Suppressor macrophage treated with lipopolysaccharide for 4 hours (primary cell): ENCODE measurements at places on chromosomes 7 and 10.
A peak's percentile ranks its signal among the peaks of the same experiment; 100 is the strongest.

- no peak for DNase-seq
Observed at GRCh38 chr7:114806590-114807162, 115.2 kb upstream of the MDFIC start.

- no peak for DNase-seq
Observed at GRCh38 chr7:76073335-76073990, 25.6 kb downstream of the MDH2 start.

DNA sequence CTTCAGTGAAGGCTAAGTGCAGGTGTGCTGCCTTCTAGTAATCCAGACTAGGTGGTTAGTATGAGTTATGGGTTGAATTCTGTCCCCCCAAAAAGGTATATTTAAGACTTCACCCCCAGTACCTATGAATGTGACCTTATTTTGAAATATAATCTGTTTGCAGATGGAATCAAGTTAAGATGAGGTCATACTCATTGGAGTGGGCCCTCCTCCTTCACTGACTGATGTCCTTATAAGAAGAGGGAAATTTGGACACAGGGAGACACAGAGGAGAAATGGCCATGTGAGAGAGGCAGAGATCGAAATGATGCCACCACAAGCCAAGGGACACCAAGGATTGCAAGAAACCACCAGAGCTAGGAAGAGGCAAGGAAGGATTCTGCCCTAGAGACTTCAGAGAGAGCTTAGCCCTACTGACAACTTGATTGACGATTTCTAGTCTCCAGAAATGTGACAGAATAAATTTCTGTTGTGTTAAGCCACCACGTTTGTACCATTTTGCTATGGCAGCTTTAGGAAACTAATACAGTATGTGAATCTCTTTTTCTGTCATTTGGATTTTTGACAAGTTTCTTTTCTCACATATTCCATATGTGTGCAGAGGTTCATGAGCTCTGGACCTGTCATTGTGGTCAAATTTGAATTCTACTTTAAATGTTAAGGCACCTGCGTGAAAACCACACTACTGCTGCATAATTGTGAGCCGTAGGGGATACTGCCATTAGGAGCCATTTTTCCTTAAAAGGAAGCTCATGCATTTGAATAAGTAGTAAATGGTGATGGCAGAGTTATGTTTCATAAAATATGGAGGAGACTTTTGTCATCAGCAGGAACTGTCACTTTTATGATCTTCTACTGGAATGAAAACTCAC, 2.6 kb upstream of the RPA3 start:
- no peak for DNase-seq

DNA sequence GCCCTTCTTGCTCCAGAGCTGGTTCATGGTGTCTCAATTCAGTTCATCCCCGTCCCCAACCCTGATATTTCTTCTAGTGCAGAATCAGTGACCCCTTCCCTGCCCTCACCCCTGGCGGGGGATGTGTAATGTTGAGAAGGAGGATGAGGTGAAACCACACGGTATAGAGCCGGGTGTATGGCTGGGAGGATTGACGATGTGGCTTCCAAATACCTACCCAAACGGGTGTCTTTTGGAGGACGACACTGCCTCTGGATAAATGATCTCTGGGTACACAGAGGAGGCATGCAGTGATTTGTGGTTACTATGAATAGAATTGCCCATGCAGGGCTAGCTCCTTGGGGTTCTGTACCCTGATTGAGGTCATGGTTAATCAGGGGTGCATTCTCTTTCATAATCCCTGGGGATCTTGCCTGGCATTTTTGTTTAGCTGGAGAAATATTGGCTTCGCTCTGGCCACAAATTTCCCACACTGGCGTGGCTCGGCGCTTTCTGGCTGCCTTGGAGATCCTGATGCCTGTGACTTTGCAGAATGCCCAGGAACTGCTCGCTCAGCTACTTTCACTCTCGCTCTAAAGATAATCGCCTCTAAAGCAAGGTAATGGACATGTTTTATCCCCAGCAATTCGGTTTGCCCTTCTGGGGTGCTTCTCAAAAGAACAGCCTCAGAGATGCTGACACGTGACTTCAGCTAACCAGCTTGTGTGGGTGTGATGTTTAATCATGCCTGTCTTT, 89.2 kb downstream of the RBM20 start:
- no peak for DNase-seq

GRCh38 chr7:99127636-99128035, 16.3 kb downstream of the SMURF1 start:
- no peak for DNase-seq

GRCh38 chr7:25066253-25066652, 58.8 kb downstream of the CYCS start:
- DNase-seq: no peak

DNA sequence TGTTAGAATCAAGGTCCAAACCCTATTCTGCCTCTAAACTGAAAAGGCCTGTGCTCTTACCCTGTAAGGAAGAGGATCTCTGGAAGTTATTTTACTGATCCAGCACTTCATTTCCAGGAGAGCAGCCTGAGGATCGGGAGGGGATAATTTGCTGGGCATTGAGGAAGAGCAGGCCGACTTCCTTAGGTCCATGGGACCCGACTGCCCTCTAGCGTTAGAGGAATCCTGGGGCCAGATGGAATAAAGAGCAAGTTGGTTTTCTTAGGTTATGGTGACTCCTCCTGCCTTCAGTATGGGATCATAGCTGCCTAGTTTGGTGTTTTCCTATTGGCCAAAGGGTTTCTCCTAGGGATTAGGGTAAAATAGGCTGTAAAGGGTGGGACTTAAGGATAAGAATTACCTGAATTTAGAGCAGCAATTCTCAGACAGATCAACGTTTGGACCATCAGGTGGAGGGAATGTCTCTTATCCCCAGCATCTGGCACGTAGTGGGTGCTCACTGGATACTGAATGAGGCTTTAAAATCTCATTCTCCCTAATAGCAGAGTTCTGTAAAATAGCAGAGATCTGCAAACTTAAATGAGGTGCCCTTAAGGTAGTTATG, 40.0 kb upstream of the SORBS1 start:
- peak; percentile 71 for DNase-seq

DNA sequence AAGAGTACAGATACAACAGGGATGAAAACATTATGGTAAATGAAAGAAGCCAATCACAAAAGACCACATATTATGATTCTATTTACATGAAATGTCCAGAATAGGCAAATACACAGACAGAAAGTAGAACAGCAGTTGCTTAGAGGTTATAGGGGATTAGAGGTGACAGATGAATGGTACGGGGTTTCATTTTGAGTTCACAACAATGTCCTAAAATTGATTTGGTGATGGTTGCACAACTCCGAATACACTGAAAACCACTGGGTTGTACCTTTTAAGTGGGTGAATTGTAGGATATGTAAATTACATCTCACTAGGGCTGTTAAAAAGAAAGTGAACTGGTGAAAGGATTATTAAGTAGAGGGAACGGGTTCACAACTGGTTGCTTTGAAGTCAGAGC, 76.3 kb upstream of the MRLN start:
- DNase-seq: no peak

GRCh38 chr7:138625849-138626230, 75.3 kb downstream of the SVOPL start:
- DNase-seq: no peak

GRCh38 chr10:87723500-87723899, 63.8 kb downstream of the PAPSS2 start:
- DNase-seq: no peak

DNA sequence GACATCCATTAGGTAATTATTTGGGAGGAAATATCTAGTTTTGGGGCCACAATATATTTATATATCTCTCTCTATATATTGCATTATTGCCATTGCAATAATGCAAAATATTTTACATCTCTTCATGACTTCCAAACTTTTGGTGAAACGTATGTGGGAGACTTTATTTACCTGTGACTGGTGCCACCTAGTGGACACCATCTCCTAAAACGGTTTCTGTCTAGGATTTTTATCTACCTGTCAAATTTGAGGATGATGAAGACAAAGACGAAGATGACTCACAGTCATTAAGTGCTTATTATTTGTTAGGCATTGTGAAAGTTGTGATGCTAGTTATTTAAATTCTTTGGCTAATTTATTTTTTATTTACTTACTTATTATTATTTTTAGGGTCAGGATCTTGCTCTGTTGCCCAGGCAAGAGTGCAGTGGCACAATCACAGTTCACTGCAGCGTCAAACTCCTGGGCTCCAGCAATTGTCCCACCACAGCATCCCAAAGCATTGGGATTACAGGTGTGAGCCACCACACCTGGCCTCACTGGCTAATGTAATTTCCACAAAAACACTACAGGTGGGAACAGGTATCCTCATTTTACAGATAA, 18.7 kb upstream of the CBLL1 start:
- peak; percentile 50 for DNase-seq

- no peak for DNase-seq
Observed at GRCh38 chr7:41451826-41452225, 251.1 kb downstream of the INHBA start.

GRCh38 chr10:70889291-70889690, 926 bp upstream of the PCBD1 start:
- DNase-seq: no peak

DNA sequence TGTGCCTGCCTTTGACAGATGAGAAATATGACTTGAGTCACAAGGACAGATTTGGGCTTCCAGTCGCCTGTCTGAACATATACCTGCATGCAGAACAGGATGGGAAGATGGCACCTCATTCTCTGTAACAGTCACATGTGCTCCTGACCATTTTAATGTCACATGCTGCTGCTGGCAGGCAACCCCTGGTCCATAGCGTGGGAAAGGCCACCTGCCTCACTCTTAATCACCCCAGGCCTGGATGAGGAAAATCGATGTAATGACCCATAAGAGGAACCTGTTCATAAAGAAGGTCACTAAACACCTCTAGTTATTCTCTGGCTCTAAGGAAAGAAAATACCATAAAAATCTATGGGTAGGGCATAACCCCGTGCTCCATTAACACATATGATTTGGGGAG, 110.2 kb downstream of the GFRA1 start:
- DNase-seq: no peak

DNA sequence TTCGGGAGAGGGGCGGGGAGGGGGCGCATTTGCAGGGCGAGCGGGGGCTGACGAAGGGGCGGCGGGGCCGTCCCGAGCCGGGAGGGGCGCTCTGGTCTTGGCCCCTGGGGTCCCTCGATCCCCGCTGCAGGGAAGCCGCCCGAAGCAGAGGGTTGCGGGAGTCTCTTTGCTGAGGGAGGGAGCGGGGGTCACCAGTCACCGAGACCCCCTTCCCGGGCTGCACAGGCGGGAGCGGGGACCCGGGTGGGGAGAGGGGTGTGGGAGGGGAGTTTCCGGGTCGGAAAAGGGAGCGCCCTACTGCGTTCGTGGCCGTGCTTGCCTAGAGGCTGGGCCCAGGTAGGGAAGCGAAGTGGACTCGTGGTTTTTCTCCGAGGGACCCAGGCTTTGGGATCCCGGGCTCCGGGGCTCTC, 422 bp downstream of the AP1S1 start:
- DNase-seq: no peak

- DNase-seq: no peak
Observed at GRCh38 chr10:107732045-107732444, 567.5 kb upstream of the SORCS1 start.

DNA sequence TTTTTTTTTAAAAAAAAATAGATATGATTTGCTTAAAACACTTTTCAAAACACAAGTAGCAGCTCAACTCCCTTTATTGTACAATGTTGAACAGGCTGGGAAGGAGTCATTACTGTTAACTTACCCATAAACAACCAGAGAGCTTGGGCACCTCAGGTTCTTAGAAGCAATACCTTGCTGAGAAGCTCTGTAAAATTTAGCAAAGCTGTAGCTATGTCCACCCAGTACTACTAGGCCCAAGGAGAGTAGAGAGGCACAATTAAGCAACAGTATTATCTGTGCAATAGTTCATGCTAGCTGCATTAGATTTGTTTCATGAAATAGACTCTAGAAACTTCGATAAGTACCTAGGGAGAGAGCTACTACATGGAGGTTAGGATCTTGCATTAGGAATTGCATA, 32.0 kb downstream of the SEMA3A start:
- no peak for DNase-seq

DNA sequence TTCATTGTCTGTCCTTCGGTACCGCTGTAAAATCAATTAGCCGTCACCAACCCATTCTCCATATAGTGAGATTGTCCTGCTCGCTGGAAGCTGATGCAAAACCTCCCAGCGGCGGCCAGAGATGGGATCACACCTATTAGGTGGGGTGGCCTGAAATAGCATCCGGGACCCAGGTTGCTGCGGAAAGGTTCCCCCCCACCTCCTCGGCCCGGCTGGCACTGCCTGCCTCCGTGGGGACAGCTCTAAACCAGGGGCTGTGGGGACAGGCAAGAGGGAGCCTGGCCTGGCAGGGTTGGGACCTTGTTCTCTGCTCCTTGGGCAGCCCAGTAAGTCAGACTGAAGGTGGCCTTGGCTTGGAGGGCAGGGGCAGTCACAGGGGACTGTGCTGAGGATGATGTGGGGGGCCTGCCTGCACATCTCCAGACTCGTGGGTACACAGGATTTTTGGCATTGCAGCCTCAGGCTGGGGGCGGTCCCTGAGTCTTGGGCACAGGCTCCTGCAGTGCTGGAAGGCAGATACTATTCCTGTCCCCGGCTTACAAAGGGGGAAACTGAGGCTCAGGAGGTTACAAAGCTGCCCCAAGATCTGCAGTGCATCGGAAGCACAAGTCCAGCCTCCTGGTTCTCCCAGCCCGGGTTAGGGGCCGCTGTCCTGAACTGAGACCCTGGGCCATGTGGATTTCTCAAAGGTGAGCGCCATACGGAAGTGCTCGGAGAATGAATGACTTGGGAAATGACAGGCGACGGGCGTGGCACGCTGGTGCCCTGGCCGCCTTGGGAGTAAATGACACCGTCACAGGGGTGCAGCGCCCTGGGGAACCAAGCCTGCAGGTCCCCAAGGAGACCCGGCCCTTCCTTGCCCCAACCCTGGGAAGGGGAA, 65.6 kb downstream of the UNCX start:
- no peak for DNase-seq

- peak; percentile 45 for DNase-seq
Observed at GRCh38 chr10:104323760-104324201, 14.5 kb downstream of the ITPRIP start.

GRCh38 chr7:12888717-12889116, 201.3 kb downstream of the ARL4A start:
- no peak for DNase-seq

DNA sequence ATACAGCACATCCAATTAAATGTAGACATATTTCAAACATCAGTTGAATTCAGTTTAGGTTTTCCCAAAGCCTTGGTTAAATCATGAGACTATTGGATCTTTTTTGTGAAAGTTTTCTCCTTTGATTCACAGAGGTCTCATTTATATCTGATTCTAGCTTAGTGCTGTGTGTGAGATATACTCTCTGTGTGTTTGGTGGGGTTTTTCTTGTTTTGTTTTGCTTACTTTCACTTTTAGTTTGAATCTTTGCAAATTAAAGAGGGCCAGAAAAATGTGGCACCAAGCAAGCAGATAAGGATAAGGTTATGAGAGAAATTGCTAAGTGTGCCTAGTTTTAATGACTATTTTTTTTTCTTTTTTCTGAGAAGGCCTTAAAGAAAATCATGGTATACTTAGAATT, 12.6 kb upstream of the OR6B1 start:
- DNase-seq: no peak

- no peak for DNase-seq
Observed at GRCh38 chr7:25303281-25304181, 75.2 kb upstream of the NPVF start.

- no peak for DNase-seq
Observed at GRCh38 chr7:55550010-55550663, 22.2 kb downstream of the VOPP1 start.
